CD4-positive, alpha-beta memory T cell (primary cell): ENCODE measurements at places on chromosomes 5 and 9. TPM values are rescaled to one million over a fixed set of nuclear protein-coding genes. Genes with fewer than 3 reads are reported as not detected.

DNA sequence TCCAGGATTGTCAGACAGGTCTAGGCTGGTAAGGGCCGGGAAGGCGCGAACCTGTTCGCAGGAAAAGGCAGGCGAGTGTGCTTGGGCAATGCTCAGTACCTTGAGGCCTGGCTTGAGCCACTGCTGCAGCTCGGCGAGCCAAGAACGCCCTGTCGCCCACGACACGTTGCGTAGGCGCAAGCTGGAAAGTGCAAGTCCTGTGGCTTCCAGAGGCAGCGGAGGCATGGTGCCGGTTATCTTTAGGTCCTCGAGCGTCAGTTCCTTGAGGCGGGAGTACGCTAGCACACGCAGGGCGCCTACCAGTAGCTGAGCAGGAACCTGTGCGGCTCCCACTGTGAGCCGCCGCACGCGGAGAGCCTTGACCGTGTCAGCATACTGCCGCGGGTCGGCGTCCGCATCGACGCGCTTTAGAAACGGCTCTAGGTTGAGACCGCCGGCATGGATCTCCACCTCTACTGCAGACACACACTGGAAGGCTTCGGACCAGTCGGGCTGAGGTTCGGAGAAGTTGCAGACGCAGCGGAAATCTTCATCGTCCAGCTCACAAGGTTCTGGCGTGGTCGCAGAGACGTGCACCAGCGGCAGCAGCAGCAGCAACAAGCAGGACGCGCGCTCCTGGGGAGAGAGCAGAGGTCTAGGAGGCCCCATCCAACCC is 482 bp downstream of the CD14 start:
- peaks cover 13% of the 10 kb centered on the region for H3K4me1 ChIP-seq
- no peaks in the 10 kb centered on the region for H3K27me3 ChIP-seq
- peak overlapping the region; percentile 41 for H3K27ac ChIP-seq
- no peaks in the 10 kb centered on the region for H3K36me3 ChIP-seq

Gene STPG3
- not detected for total RNA-seq

GRCh38 chr5:134371834-134372340 is 518 bp downstream of the UBE2B start:
- H3K27ac ChIP-seq = peak overlapping the region; percentile 99
- peaks cover 53% of the 10 kb centered on the region for H3K4me1 ChIP-seq
- no peaks in the 10 kb centered on the region for H3K36me3 ChIP-seq
- no peaks in the 10 kb centered on the region for H3K27me3 ChIP-seq

DNA sequence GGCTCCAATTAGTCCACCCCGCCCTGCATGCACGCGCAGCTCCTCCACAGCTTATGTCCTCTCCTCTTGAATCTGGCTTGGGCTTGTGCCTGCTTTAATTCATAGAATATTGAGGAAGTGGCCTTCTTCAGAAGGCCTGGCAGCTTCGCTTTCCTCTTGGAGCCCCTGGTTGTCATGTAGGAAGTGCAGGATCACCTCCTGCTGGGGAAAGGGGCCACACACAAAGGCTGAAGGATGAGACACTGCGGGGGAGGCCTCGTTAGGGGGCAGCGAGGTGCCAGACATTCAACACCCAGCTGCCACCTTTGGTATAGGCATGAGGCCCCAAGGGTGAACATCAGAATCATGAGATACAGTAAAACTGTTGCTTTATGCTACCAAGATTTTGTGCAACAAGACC is 2.7 kb upstream of the CNOT6 start:
- H3K36me3 ChIP-seq = no peaks in the 10 kb centered on the region
- peaks cover 21% of the 10 kb centered on the region for H3K4me1 ChIP-seq
- H3K4me3 ChIP-seq = no peak overlapping the region
- H3K27ac ChIP-seq = no peak overlapping the region
- H3K27me3 ChIP-seq = no peaks in the 10 kb centered on the region

Gene ZNF483
- 17.6 TPM for total RNA-seq

- H3K27ac ChIP-seq = no peak overlapping the region
- no peak overlapping the region for H3K4me3 ChIP-seq
- H3K36me3 ChIP-seq = no peaks in the 10 kb centered on the region
- no peaks in the 10 kb centered on the region for H3K4me1 ChIP-seq
Measured at GRCh38 chr9:73294336-73294735, 142.7 kb downstream of the ANXA1 start.

GRCh38 chr9:114588651-114589526 is 1.3 kb downstream of the ATP6V1G1 start:
- H3K4me1 ChIP-seq = peaks cover 60% of the 10 kb centered on the region
- peak overlapping the region; percentile 82 for H3K4me3 ChIP-seq
- DNase-seq = no peak
- no peaks in the 10 kb centered on the region for H3K27me3 ChIP-seq

Gene ZNF883
- total RNA-seq = 0.67 TPM

Gene SHOC1
- not detected for total RNA-seq

Gene C6
- total RNA-seq = not detected

DNA sequence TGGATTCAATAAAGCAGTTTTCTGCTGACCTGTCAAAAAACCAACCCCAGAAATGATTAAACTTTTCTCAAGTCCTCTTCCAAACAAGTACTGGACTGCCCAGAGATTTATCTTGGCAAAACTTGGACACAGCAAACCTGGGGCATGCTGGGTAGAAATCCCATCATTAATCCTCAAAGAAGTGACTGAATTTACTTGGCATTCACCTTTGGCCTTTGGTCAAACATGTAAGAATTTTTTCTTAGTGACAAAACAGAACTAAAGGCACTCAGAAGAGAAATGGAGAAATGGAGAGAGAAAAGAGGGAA is 248.6 kb upstream of the NREP start:
- H3K4me3 ChIP-seq = no peak overlapping the region
- H3K27me3 ChIP-seq = no peaks in the 10 kb centered on the region
- DNase-seq = no peak
- no peaks in the 10 kb centered on the region for H3K36me3 ChIP-seq

GRCh38 chr5:106730912-106731311 is 939.8 kb downstream of the EFNA5 start:
- DNase-seq = no peak
- H3K36me3 ChIP-seq = no peaks in the 10 kb centered on the region
- no peak overlapping the region for H3K27ac ChIP-seq
- no peaks in the 10 kb centered on the region for H3K27me3 ChIP-seq
- H3K4me1 ChIP-seq = no peaks in the 10 kb centered on the region
- H3K4me3 ChIP-seq = no peak overlapping the region

GRCh38 chr5:159440968-159441367 is 110.7 kb upstream of the IL12B start:
- no peak overlapping the region for H3K27ac ChIP-seq
- no peaks in the 10 kb centered on the region for H3K4me1 ChIP-seq

Gene TLE4
- 101 TPM for total RNA-seq

DNA sequence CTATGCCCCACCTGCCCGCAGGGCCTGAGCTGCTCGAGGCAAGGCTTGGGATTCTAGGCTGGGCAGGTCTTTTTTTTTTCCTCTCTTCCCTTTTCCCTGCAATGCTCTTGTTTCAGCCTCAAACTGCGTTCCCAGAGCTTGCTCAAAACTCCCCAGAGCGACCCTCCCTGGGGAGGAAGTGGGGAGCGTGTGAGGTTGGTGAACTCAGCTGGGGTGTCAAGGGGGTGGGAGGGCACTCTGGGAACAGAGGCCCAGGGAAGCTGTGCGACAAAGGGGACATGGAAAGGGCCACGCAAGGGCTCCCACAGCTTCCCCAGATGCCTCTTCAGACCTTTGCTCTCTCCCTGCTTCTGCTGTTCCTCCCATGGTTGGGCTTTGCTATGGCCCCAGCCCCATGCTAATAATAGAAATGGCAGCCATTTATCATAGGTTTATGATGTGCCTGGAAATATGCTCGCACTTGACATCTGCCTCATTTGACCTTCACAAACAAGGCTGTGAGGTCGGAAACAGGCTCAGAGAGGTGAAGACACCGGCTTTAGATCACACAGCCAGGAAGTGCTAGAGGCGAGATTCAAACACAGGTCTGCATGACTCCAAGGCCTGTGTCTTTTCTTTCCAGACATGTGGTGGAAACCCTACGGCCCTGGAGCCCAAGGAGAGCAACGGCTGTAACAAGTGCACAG is 40.9 kb upstream of the IL17B start:
- DNase-seq = no peak
- H3K27ac ChIP-seq = no peak overlapping the region
- H3K27me3 ChIP-seq = no peaks in the 10 kb centered on the region
- H3K4me3 ChIP-seq = no peak overlapping the region
- H3K36me3 ChIP-seq = no peaks in the 10 kb centered on the region

- DNase-seq = no peak
- H3K36me3 ChIP-seq = no peaks in the 10 kb centered on the region
- H3K27ac ChIP-seq = no peak overlapping the region
- no peaks in the 10 kb centered on the region for H3K27me3 ChIP-seq
Measured at GRCh38 chr9:129187042-129187441, 9.0 kb upstream of the IER5L start.

Gene SLC6A7
- not detected for total RNA-seq

Gene SPATA31A3
- not detected for total RNA-seq

- H3K36me3 ChIP-seq = no peaks in the 10 kb centered on the region
- no peaks in the 10 kb centered on the region for H3K4me1 ChIP-seq
- no peak for DNase-seq
- H3K27me3 ChIP-seq = no peaks in the 10 kb centered on the region
Measured at GRCh38 chr5:92561411-92561959, 1019.5 kb downstream of the NR2F1-AS1 start.

- H3K27ac ChIP-seq = no peak overlapping the region
- no peak for DNase-seq
- H3K27me3 ChIP-seq = no peaks in the 10 kb centered on the region
- H3K36me3 ChIP-seq = no peaks in the 10 kb centered on the region
- no peak overlapping the region for H3K4me3 ChIP-seq
Measured at GRCh38 chr5:77438071-77438470, 54.0 kb downstream of the WDR41 start.

- no peaks in the 10 kb centered on the region for H3K27me3 ChIP-seq
- H3K4me3 ChIP-seq = no peak overlapping the region
- H3K36me3 ChIP-seq = no peaks in the 10 kb centered on the region
- no peak overlapping the region for H3K27ac ChIP-seq
- DNase-seq = no peak
Measured at GRCh38 chr5:110092955-110093785, 403.4 kb downstream of the MAN2A1 start.

DNA sequence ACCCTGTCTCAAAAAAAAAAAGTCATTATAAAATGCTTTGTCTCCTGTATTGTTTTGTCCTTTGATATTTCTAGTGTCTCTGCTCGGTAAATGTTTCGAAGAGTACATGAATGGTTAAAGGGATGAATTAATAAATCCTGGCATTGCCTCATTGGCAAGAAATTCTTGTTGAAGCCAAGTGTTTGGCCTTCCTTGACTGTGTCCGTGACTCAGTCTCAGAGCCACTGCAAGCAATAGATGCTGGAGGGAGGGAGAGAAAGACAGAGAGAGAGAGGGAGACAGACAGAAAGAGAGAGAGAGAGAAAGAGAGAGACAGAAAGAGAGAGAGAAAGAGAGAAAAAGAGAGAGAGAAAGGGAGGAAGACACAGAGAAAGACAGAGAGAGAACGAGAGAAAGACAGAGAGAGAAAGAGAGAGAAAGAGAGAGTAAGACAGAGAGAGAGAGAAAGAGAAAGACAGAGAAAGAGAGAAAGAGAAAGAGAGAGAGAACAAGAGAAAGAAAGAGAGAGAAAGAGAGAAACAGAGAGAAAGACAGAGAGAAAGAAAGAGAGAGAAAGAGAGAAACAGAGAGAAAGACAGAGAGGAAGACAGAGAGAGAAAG is 72.5 kb upstream of the RXRA start:
- DNase-seq = no peak
- H3K27me3 ChIP-seq = no peaks in the 10 kb centered on the region
- no peaks in the 10 kb centered on the region for H3K36me3 ChIP-seq
- no peak overlapping the region for H3K27ac ChIP-seq
- H3K4me3 ChIP-seq = no peak overlapping the region
- no peaks in the 10 kb centered on the region for H3K4me1 ChIP-seq

Gene CCDC187
- total RNA-seq = not detected

GRCh38 chr9:2761424-2761823 is 44.1 kb downstream of the KCNV2 start:
- DNase-seq = no peak
- H3K27ac ChIP-seq = no peak overlapping the region
- H3K4me3 ChIP-seq = no peak overlapping the region
- H3K27me3 ChIP-seq = no peaks in the 10 kb centered on the region
- no peaks in the 10 kb centered on the region for H3K36me3 ChIP-seq
- peaks cover 21% of the 10 kb centered on the region for H3K4me1 ChIP-seq

GRCh38 chr5:143281226-143281625 is 122.3 kb downstream of the NR3C1 start:
- no peaks in the 10 kb centered on the region for H3K4me1 ChIP-seq
- peaks cover 8% of the 10 kb centered on the region for H3K36me3 ChIP-seq
- DNase-seq = no peak
- no peak overlapping the region for H3K4me3 ChIP-seq
- no peaks in the 10 kb centered on the region for H3K27me3 ChIP-seq
- no peak overlapping the region for H3K27ac ChIP-seq

DNA sequence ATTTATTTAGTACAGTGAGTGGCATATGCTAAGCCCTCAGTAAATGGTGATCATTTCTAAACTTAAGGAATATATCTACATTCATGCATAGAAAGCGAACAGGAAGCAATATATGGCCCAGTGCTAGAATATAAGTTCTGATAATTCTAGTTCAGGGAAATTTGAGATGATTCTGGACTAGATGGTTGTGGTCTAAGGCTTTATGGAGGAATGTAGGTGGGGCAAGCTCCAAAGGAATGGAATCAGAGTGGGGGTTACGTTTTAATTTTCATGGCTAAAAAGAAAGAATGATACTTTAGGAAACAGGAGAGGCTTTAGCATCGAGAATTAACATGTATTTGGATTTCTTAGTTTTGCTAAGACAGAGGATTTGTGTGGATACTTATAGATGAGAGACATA is 56.1 kb downstream of the MTREX start:
- H3K27me3 ChIP-seq = no peaks in the 10 kb centered on the region
- peaks cover 17% of the 10 kb centered on the region for H3K36me3 ChIP-seq
- H3K4me3 ChIP-seq = no peak overlapping the region
- no peaks in the 10 kb centered on the region for H3K4me1 ChIP-seq

DNA sequence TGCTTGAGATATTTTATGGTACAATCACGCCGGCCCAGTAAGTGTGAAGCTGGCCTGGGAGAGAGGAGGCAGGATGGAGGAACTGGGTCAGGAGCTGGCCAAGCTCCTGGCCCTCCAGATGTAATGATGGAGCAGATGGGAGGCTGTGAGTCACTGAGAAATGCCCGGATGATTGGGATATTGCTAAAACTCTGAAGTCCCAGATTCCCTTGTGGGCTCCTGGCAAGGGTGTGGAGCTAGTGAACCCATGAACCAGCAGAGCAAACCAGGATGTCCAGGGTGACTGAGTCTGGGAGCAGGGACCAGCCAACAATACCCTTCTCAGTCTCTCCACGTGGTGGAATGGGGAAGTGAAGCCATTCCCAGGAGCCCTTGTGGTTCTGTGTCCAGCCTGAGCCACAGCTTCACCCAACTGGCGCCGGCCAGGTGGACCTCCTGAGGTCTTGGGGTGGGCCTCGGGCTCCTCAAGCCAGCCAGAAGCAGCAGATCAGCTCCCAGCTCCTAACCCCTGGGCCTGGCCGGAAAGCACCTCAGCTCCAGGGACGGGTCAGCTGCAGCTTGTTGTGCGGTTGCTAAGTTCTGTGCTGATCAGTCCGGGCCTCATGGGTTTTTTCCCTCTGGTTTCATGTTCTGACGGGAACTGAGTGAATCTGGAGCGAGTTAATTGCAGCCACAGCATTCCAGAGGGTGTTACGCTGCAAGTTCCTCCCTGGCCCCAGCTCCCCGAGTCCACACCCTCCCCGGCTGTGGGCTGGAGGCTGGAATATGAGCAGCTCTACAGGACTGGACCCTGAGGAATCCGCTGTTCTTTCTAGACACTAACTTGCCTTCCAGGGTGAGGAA is 37.6 kb downstream of the DUSP1 start:
- no peaks in the 10 kb centered on the region for H3K27me3 ChIP-seq
- H3K4me1 ChIP-seq = no peaks in the 10 kb centered on the region
- no peak for DNase-seq
- no peaks in the 10 kb centered on the region for H3K36me3 ChIP-seq
- H3K27ac ChIP-seq = no peak overlapping the region
- no peak overlapping the region for H3K4me3 ChIP-seq
